SW 1271 (cell line): ENCODE measurements at places on chromosomes 11 and 22.
A peak's percentile ranks its signal among the peaks of the same experiment; 100 is the strongest.

DNA sequence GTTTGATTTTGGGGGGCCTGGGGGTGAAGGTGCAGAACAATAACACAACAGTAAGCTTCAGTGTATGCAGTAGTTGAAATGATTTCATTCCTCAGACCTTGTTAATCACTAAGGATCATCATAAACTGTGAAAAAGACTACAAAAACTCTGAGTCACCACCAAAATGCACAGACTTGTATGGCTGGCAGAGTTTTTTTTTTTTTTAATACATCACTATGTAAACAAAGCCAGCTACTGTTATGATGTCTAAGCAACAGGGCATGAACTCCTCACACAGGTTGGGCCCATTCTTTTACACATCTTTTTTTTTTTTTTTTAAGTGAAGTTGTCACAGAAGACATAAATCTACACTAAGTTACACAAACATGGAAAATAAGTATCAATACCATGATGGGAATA is 311.9 kb downstream of the GUCY1A2 start:
- peak; percentile 90 for DNase-seq

DNA sequence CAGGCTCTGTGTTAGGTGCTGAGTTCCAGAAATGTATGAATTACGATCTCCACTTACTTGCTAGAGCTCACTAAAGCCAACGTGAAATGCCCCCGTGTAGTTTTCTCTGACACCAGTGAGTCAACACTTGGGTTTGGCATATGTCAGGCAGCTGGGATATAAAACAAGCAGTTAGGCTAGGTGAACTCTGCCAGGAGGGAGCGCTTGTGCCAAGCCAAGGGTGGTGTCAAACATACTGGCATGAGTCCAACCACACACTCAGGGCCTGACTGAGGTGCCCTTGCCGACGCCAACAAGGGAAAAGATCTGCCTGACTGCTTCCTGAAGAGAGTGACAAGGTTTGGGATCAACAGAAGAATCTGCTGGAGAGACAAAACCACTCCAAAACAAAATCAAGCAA is 167.8 kb upstream of the NARS2 start:
- DNase-seq, result no peak

- no peak for DNase-seq
These were observed 40.3 kb downstream of the IGF2 start for GRCh38 chr11:2098691-2099515.

DNA sequence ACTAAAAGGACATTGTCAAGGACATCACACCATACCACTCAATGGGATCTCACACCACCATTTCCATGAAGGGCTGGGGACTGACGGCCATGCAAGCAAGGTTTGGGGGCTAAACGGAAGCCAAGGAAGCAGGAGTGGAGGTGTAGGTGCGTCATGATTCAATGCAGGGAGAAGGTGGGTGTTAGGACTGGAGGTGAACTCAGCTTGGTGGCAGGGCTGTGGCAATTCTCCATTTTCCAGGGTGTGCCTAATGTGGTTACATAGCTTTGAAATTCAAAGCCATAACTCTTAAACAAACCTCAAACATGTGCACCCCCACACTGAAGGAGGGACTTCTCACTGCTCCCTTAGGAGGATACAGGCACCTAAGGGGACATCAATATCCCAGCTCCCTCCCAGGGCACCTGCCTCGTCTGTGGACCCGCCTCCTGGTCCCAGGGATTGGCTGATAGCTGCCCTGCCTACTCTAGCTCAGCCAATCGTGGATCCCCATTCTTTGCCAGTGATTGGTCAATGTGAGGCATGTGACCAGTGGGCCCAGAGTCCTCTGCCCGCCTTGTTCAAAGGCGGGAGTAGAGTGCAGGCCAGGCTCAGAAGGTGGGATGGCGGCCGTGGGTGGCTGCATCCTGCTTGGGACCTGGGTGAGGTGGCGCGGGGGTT is 64.6 kb downstream of the CTTN start:
- DNase-seq, result no peak

DNA sequence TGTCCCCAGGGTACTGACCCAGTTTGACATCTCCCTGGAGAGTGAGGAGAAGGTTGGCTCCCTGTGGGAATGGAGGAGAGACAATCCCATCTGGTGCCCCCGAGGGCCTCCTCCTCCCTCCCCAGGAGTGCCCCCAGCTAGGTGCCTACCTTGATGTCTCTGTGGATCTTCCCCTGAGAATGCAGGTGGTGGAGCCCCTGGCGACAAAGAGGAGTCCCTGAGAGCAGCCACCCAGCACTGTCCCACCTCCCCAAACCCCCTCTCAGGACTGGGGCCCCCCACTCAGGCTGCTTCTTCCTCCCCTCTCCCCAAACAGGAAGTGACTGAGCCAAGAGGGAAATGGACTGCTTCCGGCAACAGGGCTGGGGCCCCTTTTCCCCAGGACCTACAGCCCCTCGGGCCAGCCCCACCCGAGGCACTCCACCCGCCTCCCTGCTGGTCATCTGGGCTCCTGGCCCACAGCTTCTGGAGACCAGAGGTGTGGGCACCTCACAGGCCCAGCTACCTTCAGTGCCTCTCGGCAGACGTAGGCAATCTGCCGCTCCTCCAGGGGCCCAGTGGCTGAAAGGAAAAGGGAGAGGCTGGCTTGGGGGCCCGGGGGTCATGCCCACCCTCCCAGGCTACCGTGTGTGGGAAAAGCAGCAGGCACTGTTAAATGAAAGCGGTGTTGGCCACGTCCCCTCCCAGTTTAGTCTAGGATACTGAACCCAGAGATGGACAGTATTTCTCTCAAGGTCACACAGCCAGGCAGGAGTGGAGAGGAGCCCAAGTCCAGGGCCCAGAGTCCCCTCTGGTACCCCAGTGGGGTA is 1.2 kb downstream of the MAP4K2 start:
- DNase-seq, result no peak

DNA sequence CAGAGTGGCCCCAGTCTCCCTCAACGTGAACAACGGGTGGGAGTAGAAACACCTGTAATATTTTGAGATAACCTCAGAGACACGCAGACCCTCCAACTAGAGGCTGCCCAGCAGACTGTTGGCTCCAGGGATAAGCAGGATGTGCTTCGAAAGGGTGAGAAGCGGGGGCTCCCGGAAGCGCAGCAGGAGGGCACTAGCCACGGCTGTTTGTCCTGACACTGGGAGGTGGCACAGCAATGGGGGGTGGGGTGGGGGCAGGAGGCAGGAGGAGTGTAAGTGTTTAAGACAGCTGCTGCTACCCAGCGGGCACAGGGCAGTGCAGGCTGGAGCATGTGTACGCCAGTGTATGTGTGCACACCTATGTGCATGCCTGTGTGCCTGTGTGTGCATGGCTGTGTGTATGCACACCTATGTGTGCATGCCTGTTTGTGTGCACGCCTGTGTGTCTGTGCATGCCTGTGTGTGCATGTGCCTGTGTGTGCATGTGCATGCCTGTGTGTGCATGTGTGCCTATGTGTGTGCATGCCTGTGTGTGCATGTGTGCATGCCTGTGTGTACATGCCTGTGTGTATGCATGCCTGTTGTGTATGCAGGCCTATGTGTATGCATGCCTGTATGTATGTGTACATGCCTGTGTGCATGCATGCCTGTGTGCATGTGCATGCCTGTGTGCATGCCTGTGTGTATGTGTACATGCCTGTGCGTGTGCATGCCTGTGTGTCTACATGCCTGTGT is 154.7 kb downstream of the SHANK2 start:
- no peak for DNase-seq

DNA sequence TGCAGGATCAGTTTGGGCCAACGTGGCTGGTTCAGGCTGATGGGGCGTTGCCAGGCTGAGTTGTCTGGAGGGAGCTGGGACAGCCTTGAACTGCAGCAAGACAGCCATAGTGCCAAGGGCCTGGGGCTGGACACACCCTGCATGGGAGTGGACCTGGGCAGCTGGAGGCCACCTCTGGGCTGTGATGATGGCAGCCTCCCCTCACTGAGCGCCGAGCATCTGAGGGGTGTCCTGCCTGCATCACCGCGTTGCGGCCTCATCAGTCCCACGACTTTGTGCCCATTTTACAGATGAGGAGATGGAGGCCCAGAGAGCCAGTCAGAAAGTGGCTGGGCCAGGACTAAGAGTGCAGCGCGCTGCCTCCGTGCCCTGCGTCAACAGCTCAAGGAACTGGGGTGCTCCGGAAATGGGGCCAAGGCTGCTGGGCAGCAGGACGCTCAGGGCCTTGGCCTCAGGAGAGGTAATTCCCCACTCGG is 590 bp upstream of the TSPO start:
- DNase-seq, result no peak

- no peak for DNase-seq
These were observed 2302.2 kb upstream of the RAG2 start for GRCh38 chr11:38900211-38900610.

GRCh38 chr22:19509191-19509590 is 15.0 kb downstream of the CLDN5 start:
- no peak for DNase-seq

- no peak for DNase-seq
These were observed 112.1 kb downstream of the RPL27A start for GRCh38 chr11:8794677-8795103.

GRCh38 chr22:44664149-44664548 is 37.9 kb upstream of the PRR5 start:
- no peak for DNase-seq

DNA sequence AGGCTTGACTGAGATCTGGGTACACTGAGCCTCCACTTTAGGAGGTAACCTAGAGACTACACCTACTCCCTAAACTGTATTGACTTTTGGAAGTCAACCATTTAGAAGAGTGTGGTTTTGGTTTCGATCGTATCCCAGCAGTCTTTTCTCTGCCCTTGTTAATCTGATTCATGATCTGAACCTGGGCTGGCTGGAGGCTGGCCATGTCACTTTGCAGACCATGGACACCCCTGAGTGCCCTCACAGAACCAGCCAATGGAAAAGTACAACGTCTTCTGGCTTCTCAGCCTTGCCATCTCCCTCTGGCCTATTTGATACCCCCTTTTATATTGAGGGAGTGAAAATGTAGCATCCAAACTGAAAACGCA is 10.8 kb downstream of the EHF start:
- no peak for DNase-seq
